ENCODE measurements at places on chromosomes 16 and 17.

- DNase-seq: no peak
Observed at GRCh38 chr16:85676466-85676865, 12.3 kb downstream of the GINS2 start.

- DNase-seq: no peak
Observed at GRCh38 chr16:30722916-30723315, 23.9 kb downstream of the SRCAP start.

GRCh38 chr16:58002416-58002800 lies 1.2 kb downstream of the USB1 start:
- no peak for DNase-seq

DNA sequence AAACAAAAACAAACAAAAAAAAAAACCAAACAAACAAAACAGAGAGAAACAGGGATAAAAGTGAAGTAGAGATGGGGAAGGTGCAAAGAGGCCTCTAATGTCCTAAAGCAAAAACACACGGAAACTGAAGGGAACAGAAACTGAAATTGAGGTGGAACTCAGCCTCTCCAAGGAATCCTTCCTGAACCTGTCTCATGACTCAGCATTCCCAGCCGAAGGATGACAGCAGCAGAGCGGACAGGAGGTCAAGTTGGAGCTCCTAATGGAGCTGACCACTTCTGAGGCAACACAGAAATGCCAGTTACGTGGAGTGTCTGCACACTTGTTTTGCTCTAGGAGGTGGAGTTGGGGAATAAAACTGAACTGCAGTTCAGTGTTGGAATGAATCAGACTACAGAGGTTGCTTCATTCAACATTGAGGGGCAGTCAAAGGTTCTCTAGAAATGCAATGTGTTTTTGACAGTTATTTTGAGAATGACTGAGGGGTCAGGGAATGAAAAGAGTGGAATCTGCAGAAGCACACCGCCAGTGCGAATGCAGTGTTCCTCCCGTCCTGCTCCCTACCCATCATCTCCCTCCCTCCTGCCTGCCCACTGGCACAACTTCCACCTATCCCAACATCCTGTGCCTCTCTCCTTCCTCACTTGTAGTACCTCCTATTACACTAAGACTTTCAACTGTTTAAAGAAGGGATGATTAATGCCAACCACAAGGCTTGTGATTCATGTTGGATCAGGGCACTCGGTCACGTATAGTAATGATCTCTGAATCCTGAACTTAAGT lies 6.3 kb downstream of the UBE2O start:
- DNase-seq: peak; percentile 27

DNA sequence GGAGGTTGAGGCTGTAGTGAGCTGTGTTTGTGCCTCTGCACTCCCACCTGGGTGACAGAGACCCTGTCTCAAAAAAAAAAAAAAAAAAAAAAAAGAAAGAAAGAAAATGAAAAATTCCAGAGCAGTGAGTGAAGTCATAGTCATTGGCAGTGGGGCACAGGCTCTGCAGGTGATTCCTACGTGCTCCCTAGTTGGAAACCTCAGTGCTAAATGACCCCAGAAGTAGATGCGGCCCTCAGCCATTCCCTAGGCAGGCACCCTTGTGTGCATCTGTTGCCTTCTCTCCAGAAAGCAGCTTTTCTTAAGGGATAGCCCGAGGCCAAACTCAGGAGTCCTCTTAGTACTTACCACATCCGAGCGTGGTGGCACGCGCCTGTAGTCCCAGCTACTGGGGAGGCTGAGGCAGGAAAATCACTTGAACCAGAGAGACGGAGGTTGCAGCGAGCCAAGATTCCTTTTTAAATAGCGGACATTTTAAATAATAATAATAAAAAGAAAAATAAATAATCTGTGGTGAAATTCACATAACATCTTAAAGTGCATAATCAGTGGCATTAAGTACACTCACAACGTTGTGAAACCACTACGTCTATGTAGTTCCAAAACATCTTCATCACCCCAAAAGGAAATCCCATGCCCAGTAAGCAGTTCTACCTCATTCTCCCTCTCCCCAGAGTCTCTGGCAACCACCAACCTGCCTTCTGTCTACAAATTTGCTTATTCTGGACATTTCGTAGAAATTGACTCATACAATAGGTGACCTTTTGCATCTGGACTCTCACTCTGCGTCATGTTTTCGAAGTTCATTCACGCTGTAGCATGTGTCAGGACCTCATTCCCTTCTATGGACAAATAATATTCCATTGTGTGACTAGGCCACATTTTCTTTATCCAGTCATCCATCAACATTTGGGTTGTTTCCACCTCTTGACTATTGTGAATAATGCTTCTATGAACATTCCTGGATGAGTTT lies 12.5 kb upstream of the SPHK1 start:
- no peak for DNase-seq

- DNase-seq: no peak
Observed at GRCh38 chr16:3610698-3611145, 684 bp downstream of the SLX4 start.

- no peak for DNase-seq
Observed at GRCh38 chr16:82652826-82653225, 26.1 kb downstream of the CDH13 start.

DNA sequence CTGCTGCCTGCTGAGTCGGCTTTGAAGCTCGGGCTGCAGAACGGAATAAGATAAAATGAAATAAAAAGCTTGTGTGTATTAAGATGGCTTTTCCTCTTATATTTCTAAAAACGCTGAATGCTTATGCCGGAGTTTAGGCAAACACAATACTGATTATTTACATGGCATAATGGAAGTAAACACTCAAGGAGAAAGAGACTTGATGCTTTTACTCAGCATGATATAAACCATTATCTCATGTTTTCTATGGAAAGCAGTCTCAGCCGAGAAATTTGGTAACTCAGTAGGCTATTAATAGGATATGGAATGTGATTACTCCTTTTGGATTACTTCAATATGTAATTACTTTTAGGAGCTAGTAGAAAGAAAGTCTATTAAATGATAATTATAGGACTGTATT lies 153.3 kb downstream of the CDH11 start:
- DNase-seq: no peak

DNA sequence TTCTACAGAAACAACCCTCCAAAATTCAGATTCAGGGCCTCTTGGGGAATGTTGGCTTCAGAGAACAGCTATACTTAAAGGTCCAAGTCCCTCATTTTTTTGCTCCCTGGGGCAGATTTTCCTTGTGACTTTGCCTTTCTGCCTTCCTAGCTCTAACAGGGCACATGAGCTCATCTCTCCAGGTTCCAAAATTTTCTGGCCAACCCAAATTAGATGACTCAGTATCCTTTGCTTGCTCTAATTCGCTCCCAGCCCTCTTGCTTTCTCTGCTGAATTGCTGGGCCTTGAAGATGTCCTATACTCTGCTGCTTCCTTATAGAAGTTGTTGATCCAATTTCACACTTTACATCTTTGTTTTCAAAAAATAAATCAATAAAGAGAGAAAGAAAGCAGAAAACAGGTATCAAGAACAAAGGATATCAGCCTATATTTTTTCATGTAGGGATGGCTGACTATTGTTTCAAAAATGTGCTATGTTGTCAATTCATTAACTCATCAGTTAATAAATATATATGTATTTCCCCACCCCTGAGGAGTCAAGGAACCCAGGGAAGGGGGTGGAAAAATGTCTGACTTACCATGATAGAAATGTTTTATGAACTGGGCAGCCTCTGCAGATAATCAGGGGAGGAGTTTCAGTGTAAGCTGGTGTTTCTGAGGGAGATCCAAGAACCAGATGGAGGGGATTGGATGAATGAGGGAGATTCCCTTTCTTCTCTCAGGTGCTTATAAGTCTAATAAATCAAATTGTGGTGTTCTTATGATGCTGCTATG lies 1.0 kb upstream of the KRTAP4-2 start:
- no peak for DNase-seq

GRCh38 chr17:81458628-81459027 lies 54.0 kb downstream of the ACTG1 start:
- no peak for DNase-seq

- DNase-seq: no peak
Observed at GRCh38 chr17:67993998-67994361, 2.3 kb downstream of the C17orf58 start.

GRCh38 chr17:34154961-34155730 lies 99.9 kb upstream of the CCL2 start:
- DNase-seq: no peak

- DNase-seq: no peak
Observed at GRCh38 chr16:54488729-54489128, 202.1 kb upstream of the IRX3 start.

GRCh38 chr16:87384162-87384874 lies 742 bp upstream of the FBXO31 start:
- peak; percentile 61 for DNase-seq

- peak; percentile 67 for DNase-seq
Observed at GRCh38 chr17:35117984-35118383, 1.7 kb downstream of the RAD51D start.

DNA sequence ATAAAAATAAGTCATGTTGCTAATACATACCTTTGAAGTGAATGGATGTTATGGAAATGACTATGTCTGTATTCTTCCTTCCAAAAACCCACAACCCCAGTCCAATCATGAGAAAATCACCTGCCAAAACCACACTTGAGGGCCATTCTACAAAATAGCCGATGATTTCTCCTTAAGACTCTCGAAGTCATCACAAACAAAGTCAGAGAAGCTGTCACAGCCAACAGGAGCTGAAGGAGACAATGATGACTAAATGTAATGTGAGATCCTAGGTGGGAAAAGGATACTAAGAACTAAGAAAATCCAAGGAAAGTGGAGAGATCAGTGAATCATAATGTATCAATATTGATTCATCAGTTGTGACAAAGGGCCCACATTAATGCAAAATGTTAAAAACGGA lies 432.9 kb upstream of the DYNLRB2 start:
- no peak for DNase-seq

- peak; percentile 60 for DNase-seq
Observed at GRCh38 chr16:29877266-29877961, 14.4 kb upstream of the CDIPT start.

- no peak for DNase-seq
Observed at GRCh38 chr16:65624229-65624628, 502.4 kb upstream of the CDH11 start.

DNA sequence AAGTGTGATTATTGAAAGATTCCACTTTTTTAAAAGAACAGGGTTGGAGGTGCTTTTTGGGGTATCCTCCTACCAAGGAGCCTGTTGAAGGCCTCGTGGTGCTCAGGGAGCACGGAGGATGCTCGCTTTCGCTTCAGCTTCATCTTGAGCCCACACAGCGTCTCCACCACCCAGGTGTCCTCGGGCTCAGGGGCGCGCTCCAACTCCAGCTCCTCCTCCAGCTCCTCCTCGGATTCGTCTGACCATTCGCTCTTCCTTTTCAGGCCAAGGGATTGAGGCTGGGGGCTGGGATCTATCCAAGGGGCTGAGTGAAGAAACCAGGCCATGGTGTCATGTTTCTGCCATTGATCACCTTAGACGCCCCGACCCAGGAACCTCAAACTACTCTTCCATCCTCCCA lies 1.2 kb downstream of the SPDYE4 start:
- no peak for DNase-seq

DNA sequence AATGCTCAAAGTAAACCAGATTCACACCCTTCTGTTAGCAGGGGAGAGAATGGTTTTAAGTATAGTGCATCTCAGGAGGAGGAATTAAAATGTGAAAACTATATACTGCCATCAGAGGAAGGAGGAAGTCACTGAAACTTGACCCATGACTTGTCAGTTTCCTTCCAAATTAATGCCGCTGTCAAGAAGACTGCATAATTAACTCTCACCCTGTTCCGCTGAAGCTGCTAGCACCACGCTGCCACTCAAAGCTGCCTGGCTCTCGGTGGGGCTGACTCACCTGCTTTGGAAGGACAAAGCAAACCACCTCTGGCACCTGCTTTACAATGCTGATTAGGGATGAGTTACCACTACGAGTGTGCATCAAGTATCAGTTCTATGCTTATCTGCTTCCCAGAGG lies 37.8 kb upstream of the ULK2 start:
- no peak for DNase-seq

GRCh38 chr16:26688105-26688504 lies 378.6 kb upstream of the C16orf82 start:
- no peak for DNase-seq

GRCh38 chr16:83994087-83994486 lies 26.0 kb downstream of the NECAB2 start:
- DNase-seq: peak; percentile 18

DNA sequence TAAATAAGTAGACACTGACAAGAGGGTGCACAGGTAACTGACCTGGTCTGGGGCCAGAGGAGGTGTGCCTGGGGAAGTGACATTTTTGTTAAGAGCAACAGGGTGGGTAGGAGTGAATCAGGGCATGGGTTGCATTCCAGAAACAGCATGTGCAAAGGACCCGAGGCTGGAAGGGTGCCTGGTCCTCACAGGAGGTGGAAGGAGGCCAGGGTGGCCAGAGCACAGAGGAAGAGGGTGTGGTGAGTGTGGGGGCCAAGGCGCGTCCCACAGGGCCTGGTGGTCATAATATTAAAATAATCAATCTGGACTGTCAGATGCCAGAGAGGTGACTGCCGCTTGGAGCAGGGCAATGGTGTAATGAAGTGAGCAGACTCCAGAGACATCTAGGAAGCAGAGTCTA lies 14.3 kb downstream of the ARHGAP23 start:
- no peak for DNase-seq

- no peak for DNase-seq
Observed at GRCh38 chr17:69405096-69405495, 9.4 kb upstream of the MAP2K6 start.

DNA sequence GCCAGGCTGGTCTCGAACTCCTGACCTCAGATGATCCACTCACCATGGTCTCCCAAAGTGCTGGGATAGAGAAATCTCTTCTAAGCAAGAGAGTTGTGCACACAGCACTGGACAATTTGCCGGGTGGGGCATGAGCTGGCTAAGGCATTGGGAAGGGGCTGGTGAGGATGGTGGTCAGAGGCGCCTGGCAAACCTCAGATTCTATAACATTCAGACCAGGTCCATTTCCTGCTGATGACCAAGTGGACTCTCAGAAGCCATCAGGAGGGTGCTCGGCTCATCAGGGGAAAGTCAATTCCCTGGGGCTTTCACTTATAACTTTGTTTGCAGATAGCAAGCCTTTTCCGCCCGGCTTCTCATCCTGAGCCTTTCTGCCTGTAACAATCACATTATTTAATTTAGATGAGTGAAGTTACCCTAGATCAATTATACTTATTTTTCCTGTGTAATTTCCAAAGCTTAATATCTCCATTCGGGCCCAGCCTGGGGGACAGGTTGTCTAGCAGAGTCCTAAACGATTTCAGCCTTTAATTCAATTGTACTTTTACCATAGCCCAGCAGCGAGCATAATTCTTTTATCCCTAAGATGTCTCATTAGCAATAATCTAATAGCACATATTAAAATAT lies 15.0 kb upstream of the SLC6A2 start:
- no peak for DNase-seq

- DNase-seq: no peak
Observed at GRCh38 chr16:55357241-55357640, 33.2 kb downstream of the IRX6 start.

Data from activated CD4-positive, alpha-beta T cell treated with anti-CD3 and anti-CD28 coated beads, Interleukin-2, Interleukin-6, amounts not matched to agents 100 ng/mL and 50 ng/mL, durations not matched to agents 16 hours and 8 hours (primary cell).